ENCODE measurements at places on chromosomes 3 and 15.

DNA sequence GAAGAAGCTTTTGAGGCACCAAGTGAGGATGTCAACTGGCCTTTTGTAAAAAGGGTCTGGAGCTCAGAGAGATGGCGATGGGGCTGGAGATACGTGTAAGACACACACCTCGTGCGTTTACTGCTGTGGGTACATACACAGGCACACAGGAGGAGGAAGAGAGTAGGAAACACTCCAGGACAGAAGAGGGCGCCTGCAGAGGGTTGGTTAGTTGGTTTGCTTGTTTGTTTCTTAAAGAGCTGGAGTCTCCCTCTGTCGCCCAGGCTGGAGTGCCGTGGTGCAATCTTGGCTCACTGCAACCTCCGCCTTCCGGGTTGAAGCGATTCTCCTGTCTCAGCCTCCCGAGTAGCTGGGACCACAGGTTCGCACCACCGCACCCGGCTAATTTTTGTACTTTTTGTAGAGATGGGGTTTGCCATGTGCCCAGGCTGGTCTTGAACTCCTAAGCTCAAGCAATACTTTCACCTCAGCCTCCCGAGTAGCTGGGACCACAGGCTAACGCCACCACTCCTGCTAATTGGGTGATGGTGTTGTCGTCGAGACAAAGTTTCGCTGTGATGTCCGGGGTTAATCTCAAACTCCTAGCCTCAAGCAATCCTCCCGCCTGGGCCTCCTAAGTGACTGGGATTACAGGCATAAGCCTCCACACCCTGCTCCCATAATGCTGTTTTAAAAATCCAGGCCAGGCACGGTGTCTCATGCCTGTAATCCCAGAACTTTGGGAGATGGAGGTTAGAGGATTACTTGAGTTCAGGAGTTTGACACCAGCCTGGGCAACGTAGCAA is 1.3 kb upstream of the PRR20G start:
- DNase-seq, result no peak

DNA sequence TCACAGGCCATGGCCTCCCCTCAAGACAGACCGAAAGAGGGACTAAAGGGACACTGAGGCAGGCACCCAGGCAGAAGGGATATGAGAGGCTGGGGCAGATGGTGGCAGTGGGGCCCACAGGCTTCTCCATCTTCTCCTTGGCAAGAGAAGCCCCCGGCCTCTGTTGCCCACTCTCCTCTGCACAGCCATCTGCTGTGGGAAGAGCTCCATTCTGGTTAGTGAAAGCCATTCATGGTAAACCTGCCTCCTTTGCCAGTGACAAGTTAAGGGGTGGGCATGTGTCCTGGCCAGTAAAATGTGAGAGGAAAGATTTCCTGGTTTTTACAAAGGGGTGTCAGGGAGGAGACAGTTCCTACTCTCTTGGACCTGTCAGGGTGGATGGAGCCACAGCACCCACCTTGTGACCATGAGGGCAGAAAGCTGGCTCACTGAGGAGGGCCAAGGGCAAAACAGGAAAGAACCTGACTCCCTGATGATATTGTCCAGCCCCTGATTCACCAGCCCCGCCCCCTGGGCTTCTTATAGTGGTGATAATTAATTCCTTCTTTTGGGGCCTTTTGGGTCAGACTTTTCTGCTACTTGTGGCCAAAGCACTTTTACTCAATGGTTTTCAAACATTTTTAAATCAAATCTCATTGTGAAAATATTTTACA is 130.4 kb upstream of the SMAD3 start:
- DNase-seq, result no peak

DNA sequence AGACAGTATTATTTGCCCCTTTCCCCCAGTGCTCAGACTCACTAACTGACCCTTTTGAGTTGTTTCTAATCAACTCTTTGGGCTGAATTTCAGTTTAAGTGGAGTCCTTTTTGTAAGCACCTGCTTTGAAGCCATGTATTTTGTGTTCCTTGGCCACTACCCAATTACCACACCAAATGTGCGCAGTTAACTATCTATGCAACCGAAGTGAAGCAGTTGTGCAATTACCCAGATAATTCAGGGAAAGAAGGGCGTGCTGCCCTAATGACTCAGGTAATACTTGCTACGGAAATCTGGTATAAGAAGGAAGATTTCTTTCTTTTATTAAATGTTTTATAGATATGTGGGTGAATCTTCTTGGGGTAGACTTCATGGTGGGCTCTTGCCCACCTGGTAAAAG is 371.9 kb upstream of the TBL1XR1 start:
- no peak for DNase-seq

DNA sequence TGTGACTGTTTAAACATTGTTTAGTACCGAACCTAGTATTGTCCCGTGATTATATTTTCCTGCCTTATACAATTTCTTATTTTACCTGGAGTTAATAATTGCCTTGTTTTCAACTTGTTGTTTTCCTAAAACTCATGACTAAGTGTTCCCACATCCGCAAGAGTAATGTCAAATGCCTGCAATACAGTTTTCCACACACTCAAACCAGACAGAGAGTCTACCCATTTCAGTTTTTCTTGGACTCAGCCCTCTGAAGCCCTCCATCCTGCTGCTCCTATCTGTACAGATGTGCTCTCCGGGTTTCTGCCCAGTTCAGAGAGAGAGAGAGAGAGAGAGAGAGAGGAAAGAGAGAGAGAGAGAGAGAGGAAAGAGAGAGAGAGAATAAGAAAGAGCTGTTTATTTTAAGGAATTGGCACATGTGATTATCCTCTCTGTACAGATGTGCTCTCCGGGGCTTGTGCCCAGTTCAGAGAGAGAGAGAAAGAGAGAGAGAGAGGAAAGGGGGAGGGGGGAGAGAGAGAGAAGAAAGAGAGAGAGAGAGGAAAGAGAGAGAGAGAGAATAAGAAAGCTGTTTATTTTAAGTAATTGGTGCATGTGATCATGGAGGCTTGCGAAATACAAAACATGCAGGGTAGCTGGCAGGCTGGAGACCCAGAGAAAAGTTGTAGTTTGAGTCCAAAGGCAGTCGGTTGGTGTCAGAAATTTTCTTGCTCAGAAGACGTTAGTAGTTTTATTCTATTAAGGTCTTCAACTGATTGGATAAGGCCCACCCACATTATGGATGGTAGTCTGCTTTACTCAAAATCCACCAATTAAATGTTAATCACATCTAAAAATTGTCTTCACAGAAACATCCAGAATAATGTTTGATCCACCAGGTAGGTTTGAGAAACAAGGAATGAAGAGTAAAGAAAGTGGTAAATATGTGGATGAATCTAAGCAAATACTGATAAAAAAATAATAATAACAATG is 104.1 kb upstream of the GOLGA8J start:
- DNase-seq, result no peak

GRCh38 chr3:113838631-113839209 is at the start of gene GRAMD1C:
GRAMD1C (plus strand) TSS chr3:113838788; CDS start chr3:113838910, 122 bp downstream.
- DNase-seq, result peak; percentile 69
